ENCODE measurements at places on chromosomes 7 and 10.

GRCh38 chr10:37860494-37861190 is 3.2 kb upstream of the ZNF248 start:
- no peak for DNase-seq

GRCh38 chr10:14918964-14919363 is 34.9 kb downstream of the DCLRE1C start:
- no peak for DNase-seq

DNA sequence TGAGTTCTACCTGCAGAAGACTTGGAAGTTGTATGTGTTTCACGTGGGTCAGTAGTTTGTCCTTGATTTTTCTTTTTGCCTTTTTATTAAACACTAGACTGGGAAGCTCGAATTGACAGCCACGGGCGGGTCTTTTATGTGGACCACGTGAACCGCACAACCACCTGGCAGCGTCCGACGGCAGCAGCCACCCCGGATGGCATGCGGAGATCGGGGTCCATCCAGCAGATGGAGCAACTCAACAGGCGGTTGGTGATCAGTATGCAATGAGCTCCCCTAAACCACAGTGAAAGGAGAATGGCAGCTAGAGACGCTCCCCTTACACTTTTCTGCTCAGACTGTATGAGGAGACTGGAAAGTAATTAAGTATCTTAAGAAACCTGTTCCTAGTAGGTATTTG is 126.7 kb upstream of the STK17A start:
- no peak for DNase-seq

DNA sequence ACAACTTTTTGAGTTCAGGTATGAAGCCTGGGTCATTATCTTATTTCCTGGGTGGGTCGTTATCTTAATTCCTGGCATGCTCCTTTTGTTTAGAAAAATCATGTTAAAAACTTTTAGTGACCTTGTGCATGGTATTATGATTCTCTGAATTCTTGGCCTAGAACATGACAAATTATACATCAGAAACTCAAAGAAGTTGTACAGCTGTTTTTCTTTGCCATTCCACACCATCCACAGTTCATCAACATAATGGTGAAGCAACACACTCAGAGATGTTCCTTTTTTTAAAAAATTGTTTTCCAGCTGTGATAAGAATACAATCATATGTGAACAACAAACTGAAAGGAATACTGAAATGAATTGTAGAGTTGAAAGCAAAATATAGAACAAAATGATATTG is 149.2 kb upstream of the SEMA3D start:
- DNase-seq: no peak

DNA sequence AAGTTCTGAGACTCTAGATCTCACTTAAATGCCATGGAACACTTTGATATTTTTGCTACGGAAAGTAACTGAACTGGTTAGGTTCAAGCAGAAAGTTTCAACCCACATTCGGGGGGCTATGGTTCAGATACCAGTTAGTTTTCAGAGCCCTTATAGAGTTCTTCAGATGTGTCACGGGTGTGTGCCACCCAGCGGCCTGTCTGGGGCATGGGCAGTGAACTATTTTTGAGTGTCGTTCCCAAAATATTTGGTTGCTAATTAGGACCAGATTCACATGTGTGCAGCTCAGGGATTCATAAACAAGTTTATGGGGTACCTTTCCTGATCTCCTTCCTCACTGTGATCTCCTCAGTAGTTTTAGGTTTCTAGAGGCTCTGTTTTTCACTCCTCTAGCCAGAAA is 271.9 kb downstream of the C7orf25 start:
- DNase-seq: no peak
